ENCODE measurements at places on chromosomes 4 and X. TPM values are rescaled to one million over a fixed set of nuclear protein-coding genes. Genes with fewer than 3 reads are reported as not detected.

RNF128 gene
- not detected for total RNA-seq

PCYT1B gene
- total RNA-seq, result 12.5 TPM

VEGFD gene
- total RNA-seq, result 8.6 TPM

- H3K27ac ChIP-seq, result peak overlapping the region; percentile 79
- no peaks in the 10 kb centered on the region for H3K36me3 ChIP-seq
- no peaks in the 10 kb centered on the region for H3K27me3 ChIP-seq
- ATAC-seq, result no peak
- no peaks in the 10 kb centered on the region for H3K4me1 ChIP-seq
These were observed 1.0 kb downstream of the SH3BGRL start for GRCh38 chrX:81202943-81203342.

FANCB gene
- total RNA-seq, result 1.6 TPM

Data from gastroesophageal sphincter (tissue), 4 donors.